ENCODE measurements at places on chromosomes 1 and 21.

- no peak for DNase-seq
Observed at GRCh38 chr1:231958448-231958847, 331.9 kb downstream of the DISC1 start.

- DNase-seq = no peak
Observed at GRCh38 chr1:246773213-246773641, 49.0 kb downstream of the SCCPDH start.

DNA sequence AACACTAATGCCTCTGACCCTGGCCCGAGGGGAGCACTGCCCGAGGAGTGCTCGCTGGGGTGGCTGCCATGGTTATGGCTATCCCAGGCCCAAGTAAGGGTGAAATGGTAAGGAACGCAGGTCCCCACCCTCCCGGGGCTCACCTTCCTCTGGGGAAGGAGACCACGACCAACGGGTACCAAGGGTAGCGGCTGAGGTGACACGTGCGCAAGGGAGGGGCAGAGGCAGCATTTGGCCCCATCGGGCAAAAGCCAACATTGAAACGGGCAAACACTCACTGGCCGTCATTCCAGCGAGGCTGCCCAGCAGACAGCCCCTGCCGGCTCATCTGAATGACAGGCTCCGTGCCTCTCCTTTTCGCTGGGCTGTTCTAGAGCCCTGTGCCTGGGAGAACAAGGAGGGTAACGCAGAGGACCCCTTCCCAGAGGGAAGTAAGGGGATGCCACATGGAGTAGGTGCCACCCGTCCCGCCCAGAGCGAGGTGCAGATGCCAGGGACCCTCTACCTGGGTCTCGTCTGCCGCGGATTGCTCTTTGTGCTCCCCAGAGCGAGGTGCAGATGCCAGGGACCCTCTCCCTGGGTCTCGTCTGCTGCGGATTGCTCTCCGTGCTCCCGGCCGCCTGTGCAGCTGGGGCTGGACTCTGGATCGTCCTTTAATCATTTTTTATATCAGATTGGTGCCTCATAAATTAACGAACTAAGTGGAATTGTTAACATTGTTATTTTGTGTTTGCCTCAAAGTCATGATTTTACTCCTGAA is 16.2 kb downstream of the ACTRT2 start:
- DNase-seq = no peak

GRCh38 chr1:89780721-89781120 is 40.1 kb upstream of the LRRC8D start:
- no peak for DNase-seq

- DNase-seq = no peak
Observed at GRCh38 chr1:13832100-13832499, 132.1 kb downstream of the PRDM2 start.

- no peak for DNase-seq
Observed at GRCh38 chr21:42556476-42556875, 42.8 kb downstream of the SLC37A1 start.

DNA sequence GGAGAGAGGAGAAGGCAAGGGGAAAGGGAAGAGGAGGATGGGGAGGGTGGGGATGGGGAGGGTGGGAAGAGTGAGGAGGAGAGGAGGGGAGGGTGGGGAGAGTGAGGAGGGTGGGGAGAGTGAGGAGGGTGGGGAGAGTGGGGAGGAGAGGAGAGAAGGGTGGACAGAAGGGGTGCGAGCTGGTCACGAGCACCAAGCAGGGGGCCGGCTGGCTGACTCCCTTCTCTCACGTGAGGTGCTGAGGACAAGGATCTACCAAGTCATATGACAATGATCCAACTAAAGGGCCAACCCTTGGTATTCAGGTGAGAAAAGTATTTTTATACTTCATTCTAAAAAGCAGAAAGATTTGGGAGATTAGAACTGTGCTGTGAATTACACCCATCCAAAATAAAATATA is 51.8 kb downstream of the COQ8A start:
- no peak for DNase-seq

DNA sequence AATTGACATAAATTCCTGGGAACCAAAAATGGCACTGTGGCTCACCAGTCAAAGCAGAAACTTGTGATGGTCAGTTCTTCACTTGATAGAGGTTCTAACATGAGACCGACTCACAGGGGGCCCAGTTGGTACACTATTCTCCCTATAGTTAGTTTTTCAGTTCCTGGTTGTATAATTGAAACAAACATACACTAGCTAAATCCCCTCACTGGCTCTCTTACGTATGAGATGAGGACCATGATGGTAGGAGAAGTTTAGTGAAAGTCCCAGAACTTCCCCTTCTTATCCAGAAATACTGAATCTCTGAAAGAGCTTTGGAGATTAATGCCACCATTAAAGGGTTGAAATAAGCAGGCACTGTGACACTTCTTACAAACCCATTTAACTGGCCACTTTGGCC is 2.8 kb upstream of the S100B start:
- no peak for DNase-seq

DNA sequence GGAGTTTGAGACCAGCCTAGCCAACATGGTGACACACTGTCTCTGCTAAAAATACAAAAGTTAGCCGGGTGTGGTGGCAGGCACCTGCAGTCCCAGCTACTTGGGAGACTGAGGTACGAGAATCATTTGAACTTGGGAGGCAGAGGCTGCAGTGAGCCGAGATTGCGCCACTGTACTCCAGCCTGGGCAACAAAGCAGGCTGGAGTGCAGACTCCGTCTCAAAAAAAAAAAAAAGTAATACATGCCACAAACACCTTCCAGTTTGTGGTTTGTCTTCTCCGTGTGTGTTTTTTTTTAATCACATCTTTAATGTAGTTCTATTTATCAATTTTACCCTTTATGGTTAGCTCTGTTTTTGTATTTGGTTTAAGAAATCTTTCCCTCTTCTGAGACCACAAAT is 22.3 kb downstream of the POGZ start:
- DNase-seq = no peak

DNA sequence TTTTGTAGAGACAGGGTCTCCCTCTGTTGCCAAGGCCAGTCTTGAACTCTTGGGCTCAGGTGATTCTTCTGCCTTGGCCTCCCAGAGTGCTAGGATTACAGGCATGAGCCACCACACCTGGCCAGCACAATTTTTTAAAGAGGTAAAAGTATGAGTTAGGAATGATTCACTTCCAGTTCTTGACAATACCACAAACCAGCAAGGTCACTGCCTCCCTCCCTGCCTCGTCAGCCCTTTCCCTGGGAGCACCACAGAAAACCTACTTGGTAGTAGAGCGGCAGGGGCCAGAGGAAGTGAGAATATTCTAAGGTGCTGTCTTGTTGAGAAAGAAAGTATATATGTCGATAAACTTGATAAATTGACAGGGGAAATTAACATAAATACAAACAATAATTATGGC is 10.8 kb upstream of the CDA start:
- no peak for DNase-seq
